ENCODE measurements at places on chromosomes 6 and 20. TPM values are rescaled to one million over a fixed set of nuclear protein-coding genes. Genes with fewer than 3 reads are reported as not detected.

GRCh38 chr20:57251344-57251743 is 15.1 kb downstream of the BMP7 start:
- DNase-seq: peak; percentile 56

DNA sequence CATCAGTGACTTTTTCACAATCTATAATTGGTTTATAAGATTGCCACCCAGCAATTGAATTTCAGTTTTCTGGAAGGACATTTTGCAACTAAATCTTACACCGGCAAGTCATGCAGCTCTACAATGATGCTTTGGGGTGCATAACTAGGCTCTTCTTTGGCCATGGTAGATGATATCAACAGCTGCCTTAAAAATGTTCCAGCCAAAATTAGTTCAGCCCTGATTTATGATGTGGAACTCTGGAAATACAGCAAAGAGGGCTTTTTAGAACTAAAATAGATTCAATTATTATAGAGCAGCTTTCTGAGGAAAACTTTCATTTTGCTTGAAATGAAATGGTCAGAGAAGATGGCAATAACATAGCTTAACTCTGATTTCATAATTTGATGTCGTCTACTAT is 18.4 kb upstream of the MCM9 start:
- no peak for DNase-seq

DNA sequence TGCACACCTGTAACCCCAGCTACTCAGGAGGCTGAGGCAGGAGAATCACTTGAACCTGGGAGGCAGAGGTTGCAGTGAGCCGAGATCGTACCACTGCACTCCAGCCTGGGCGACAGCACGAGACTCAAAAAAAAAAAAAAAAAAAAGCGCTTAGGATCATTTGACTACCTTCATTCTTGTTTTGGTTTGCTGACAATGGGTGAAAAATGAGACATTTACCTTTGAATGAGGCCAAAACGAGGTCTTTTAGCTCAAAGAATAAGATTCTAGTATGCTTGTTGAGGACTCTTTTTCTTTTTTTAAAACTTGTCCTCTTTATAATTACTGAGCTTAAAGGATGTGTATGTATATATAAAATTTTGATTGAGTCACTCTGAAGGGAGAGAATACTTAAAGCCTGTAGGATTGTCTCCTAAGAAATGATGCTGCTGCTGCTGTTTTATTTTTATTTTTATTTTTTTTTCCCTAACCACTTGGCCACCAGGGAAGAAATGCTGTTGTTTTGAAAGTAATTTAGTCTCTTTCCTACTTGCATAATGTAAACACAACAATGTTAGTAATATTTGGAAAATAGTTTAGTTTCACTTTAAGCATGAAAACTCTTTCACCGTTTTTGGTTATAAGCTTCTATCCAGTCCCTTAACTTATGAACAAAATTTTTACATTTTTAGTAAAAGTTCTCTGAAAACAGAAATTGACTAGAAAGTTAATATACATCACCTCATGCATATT is 7.9 kb downstream of the UBR2 start:
- DNase-seq: no peak

- no peak for DNase-seq
Measured at GRCh38 chr20:23198815-23199214, 112.7 kb upstream of the CD93 start.

ARHGAP18 gene
- total RNA-seq: 3.8 TPM

NRN1 gene
- total RNA-seq: 4.8 TPM

FRK gene
- total RNA-seq: not detected

GRCh38 chr6:107103082-107103481 is 12.2 kb downstream of the BEND3 start:
- DNase-seq: no peak

GRCh38 chr6:25652007-25652515 is at the start of gene SCGN:
Gene SCGN, plus strand, starts transcription at chr6:25652215. Its CDS starts 189 bp downstream, at chr6:25652404.
- DNase-seq: peak; percentile 85

- peak; percentile 69 for DNase-seq
Measured at GRCh38 chr20:40160097-40160550, 528.9 kb downstream of the MAFB start.

KIF25 gene
- not detected for total RNA-seq

GRCh38 chr6:116667623-116668022 is 943 bp downstream of the ZUP1 start:
- DNase-seq: no peak

PTGIS gene
- 51.7 TPM for total RNA-seq

DNA sequence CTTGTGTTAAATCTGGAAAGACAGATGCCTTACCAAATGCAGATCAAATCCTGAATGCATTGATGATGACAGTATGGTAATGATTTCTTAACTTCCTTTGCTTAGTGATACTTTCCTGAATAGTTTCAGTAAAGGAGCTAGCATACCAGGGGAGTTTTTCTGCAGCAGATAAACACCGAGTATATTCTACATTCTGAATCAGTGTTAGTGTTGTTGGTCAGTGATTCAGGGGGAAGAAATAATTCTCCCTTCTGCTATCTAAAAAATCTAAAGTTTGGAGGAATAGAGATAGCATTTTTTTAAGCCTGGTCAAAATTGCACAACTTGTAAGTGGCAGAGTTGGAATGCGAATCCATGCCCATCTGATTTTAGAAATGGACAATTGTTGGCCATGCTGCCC is 512.2 kb upstream of the MARCKS start:
- no peak for DNase-seq

FNDC1 gene
- total RNA-seq: not detected

PSMB8 gene
- total RNA-seq: 342 TPM

- DNase-seq: no peak
Measured at GRCh38 chr6:81605526-81605925, 147.0 kb downstream of the TENT5A start.

GRM4 gene
- total RNA-seq: not detected

C20orf141 gene
- not detected for total RNA-seq

DNA sequence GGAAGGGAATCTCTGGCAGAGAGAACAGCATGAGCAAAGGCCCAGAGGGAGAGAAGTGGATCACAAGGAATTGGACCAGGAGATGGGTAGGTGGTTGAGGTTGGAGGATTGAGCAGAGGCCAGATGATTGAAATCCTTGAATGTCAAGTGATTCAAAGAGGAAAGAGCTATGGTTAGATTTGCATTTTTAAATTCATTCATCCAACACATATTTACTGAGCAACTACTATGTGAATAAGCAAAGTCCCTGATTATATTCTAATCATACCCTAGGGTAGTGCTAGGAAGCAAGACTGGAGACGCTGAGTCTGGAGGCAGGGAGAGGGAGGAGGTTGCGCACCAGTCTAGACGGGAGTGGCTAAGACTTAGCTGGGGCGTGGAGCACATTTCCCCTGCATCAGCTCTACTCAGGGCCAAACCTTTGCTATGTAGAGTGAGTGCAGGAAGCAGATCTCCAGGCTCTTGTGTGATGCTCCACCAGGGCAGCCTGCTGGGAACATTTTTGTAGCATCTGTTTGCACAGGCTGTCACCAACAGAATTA is 40.2 kb downstream of the EYA2 start:
- DNase-seq: no peak

LGSN gene
- total RNA-seq: not detected

DNA sequence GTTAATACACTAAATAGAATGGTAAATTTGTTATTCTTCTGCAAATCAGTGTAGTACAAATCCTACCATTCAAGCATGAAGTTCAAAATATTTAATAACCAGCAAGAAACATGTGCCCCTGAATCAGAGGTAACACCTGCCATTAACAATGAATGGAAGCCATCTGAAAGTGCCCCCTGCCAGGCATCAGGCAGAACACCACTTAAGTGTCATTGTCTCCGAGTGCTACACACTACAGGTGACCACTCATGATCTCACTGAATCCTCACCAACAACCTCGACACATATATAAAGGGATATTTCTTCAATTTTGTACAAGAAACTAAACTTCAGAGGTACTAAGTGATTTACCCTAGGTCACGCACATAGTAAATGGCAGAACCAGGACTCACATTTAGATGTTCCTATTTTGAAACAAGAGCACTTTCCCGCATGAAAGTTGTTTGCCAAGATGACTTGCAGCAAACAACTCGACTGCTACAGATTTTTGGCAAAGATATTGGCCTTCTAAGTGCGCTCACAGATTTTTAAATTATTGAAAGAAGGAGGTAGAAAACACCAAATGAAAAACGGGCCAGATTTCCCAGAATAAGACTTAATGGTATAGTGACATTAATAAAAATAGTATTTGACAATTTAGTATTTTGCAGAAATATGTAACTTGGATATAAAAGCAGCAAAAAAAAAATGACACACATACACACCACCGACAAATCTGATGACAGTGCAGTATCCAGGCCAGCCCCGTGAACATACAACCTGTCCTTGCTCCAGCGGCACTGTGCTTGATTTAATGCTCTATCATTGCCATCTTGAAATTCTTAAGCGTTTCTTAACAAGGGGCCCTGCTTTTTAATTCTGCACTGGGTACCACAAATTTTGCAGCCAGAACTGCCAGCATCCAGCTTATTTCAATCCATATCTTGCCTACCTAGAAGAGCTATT is 274.5 kb downstream of the ALDH8A1 start:
- peak; percentile 41 for DNase-seq

- DNase-seq: peak; percentile 84
Measured at GRCh38 chr20:38113401-38114325, 51.4 kb downstream of the TGM2 start.

ITPA gene
- 103 TPM for total RNA-seq

DNA sequence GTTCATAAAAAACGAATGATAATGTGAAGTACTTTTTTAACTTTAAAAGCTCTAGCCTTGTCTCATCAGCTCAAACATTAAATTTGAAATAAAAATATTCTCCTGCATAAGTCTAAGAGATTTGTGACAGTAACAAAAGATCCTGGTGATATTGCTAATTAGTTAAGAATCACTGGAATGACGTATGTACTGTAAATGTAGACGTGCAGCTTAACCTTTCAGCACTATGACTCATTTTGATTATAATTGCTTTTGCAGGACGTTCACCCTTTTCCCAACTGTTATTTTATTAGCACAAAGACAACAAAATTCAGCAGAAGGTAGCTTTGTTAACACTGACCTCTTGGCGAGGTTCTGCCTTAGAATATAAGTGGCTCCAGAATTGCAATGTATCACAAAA is 68.6 kb downstream of the TENT5A start:
- DNase-seq: no peak

DNA sequence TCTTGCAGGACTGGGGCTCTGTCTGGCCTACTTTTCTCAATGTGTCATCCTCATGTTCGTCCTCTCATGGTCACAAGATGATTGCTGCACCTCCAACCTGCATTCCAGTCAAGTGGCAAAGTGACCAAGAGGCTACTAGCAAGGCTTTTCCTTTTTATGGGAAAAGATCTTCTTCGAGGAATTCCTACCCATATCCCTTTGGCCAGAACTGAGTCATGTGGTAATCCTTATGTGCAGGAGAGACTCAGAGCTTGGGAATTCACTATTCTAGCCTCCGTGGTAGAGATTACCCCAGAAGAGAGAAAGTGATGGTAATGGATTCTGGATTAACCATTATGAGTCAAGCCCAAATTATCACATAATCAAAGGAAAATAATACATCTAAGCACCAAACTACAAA is 162.7 kb downstream of the KCNQ5 start:
- DNase-seq: peak; percentile 15

FKBP1C gene
- 3.6 TPM for total RNA-seq

GABRR2 gene
- 1.0 TPM for total RNA-seq

GRCh38 chr6:166904101-166904746 is 52.1 kb downstream of the RNASET2 start:
- peak; percentile 46 for DNase-seq

GRCh38 chr6:144319211-144319610 is 34.1 kb downstream of the UTRN start:
- DNase-seq: no peak
